ENCODE measurements at places on chromosomes 3 and 15.

DNA sequence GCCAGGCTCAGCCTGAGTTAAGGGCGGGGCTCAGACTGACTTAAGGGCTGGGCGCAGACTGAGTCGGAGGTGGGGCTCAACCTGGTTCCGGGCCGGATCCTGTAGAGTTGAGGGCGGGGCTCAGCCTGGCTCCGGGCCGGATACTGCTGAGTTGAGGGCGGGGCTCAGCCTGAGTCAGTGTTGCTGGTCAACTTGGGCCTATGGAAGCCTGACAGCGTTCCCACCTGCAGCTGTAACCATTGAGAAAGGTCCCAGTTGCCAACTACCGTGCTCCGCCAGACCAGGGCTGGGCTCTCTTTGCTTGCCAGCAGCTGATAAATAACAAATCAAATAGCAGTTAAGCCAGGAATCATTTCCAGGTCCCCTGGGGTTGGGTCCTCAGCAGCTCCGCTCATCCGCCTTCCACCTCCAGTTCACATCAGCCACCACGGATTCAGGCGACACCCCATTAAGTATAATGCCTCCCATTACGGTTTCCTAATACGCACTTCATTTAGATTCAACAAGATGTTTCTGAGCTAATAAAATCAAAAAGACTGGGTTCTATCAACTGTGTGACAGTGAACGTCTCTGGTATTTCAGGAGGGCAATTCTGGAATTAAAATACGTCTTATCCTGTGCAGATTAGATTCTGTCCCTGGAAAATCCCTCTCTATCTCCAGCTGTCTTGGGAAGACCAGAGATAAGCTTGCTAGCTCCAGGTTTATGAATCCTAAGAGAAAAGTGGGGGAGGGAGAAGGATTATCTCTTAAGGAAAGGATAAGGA lies 7.3 kb downstream of the GRIP2 start:
- DNase-seq, result peak; percentile 46

DNA sequence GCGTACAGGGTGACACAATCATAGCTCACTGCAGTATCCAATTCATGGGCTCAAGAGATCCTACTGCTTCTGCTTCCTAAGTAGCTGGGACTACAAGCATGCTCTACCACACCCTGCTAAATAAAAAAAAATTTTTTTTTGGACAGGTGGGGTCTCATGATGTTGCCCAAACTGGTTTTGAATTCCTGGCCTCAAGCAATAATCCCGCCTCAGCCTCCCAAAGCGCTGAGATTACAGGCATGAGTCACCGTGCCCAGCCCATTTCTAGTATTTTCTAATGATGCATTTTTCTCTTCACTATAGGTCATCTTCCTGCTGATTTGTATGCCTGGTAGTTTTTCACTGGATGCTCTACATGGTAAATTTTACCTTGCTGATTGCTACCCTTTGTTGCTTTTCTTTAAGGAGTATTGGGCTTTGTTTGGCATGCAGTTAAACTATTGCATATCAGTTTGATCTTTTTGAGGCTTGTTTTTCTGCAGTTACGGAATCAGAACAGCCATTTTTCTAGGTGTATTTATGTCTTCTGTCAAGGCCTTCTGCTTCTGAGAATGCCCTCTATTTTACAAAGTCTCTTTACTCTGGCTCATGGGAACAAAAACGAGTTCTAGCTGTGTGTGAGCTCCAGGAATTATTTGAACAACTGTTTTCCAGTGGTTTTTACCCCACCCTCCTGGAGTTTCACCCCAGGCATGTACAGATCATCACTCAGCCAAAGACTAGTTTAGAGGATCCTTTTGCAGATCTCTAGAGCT lies 14.2 kb upstream of the NPTN start:
- no peak for DNase-seq

DNA sequence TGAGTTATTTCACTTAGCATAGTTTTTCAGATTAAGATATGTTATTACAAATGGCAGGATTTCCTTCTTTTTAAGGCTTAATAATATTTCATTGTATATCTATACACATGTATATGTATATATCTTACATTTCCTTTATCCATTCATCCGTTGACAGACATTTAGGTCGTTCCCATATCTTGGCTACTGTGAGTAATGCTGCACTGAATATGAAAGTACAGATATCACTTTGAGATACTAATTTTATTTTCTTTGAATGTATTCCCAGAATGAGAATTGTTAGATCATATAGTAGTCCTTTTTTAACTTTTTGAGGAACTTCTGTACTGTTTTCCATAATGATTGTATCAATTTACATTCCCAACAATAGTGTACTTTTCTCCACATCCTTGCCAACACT lies 270.4 kb downstream of the NAALADL2 start:
- no peak for DNase-seq

GRCh38 chr15:83164111-83164770 lies 43.4 kb downstream of the HDGFL3 start:
- no peak for DNase-seq

DNA sequence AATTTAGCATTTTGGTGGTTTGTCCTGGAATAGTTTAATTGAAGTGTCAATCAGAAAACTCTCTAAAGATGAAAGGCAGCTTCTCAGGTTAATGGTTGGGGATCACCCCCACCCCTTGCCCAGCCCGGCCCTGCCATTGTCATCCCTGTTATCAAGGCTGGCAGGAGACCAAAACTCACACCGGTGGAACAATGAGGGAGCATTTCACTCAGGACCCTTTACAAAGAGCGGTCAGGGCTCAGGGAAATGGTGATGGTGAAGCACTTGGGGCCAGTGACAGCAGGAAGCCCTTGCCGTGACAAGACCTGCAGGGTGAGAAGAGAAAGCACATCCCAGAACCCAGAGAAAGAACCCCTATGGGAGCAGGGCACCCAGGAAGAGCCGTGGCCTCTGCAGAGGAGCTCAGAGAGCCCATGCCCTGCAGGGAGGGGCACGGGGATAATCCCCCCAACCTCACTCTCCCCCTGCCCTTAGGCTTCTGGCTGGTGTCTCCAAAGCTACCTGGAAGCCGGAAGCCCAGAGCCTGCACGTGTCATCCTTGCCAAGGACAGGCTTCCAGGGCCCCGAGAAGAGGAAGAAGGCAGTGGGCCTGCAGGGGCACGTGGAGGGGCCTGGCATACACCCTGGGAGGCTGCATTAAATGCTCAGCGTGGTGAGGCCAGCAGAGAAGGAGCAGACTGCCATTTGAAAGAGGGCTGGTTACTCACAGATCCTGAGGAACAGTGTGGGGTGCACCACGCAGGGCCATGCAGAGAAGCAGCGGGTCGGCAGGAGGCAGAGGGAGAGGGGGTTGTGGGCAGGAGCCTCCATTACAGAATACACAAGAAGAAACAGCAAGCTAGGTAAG lies 80.6 kb upstream of the PRR20G start:
- no peak for DNase-seq

DNA sequence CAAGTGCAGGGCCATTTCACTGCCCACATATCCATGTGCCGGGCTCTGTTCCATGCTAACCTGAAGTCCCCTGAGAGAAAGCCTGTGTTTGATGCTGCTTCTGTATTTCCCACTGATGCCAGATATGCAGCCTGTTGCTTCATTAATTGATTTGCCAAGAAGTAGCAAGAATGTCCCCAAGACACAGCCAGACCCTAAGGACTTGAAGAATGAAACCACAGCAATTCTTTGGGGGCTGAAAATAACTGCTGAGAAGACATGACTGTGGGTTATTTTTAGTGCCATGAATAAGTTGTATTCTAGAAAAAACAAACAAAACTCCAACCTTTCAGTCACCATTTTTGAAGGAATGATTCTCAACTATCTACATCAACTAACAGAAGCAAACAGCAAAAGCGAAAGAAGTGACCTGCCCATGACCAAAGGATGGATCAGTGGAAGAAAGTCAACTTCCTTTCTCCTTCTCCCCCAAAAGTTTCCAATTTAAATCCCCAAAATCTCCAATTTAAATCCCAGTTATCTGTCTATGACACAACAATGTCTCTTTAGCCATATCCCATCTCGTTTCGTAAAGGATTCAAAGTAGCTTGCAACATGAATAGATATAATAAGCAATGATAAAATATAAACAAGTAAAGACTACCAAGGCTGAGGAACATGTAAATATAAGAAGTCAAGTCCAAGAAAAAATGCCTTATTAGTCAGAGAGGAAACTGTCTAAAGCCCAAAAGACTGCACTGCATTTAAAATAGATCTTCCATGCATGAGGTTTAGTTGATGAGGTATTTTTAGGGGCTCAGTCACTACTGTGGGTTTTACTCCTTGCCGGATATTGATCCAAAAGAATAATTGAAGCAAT lies 226.8 kb downstream of the DTWD1 start:
- no peak for DNase-seq

GRCh38 chr3:50606596-50606995 lies 5.0 kb downstream of the CISH start:
- no peak for DNase-seq

DNA sequence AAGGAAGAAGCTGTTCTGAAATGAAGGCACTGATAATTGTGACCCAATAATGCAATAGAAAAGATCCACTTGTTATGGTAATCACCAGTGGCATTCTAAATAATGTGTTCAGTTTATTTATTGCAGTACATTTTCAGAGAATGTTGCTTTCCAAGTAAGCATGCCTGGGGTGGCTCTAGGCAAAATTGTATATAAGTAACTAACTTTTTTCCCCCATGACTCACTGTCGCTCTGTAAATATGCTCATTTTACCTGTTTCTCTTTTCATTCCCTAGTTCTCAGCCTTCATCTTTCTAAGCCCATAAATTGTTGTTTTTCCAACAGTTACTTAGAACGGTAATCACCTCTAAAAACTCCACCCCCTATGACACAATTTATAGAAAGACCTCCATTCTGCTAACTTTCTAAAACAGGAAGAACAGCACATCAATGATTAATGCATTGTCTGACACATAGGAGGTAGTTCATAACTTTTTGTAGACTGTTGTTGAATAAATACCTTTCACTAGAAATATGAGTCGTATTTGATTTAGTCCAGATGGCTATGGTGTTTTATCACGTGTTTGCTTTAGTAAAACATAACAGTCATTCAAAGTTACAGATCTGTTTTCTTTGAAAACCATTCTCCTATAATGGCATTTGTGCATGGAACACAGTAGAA lies 143.1 kb downstream of the LSAMP start:
- DNase-seq, result no peak

GRCh38 chr3:65988411-65989180 lies 50.1 kb downstream of the MAGI1 start:
- no peak for DNase-seq

DNA sequence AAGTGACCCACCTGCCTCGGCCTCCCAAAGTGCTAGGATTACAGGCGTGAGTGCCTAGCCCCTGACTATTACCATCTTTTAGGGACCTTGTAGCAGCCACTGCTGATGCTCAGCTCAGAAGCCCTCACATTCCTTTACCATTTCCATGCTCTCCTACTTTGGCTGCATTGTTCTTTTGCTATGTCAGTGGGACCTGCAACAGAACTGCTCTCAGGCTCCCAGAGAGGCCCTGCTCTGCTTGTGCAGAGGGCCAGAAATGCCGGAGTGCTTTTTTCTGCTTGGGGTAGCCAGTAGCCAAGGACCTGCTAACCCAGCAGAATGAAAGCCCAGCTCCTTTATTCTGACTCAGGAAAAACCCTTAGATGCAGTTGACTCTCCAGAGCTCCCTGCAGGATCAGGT lies 18.3 kb upstream of the PROK2 start:
- DNase-seq, result no peak

GRCh38 chr15:99445272-99445850 lies 120.4 kb upstream of the MEF2A start:
- no peak for DNase-seq

DNA sequence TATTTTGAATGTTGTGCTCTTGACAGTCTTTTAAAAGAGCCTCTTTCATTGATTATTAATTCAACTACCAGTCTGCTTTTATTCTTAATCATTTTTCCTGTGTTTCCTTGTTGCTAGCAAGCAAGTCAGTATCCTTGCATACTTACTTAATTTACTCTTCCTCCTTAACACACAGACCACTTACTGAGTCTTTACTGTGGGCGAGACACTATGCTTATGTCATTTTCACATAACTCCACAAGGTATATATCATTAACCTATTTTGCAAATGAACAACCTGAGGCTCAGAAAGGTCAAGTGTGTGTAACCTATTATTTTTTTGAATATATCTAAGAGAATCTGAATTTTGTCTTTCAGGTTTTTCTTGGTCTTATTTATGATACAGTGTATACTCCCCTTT lies 130.9 kb downstream of the WDR76 start:
- no peak for DNase-seq

GRCh38 chr3:33658039-33658438 lies 60.0 kb downstream of the CLASP2 start:
- no peak for DNase-seq

DNA sequence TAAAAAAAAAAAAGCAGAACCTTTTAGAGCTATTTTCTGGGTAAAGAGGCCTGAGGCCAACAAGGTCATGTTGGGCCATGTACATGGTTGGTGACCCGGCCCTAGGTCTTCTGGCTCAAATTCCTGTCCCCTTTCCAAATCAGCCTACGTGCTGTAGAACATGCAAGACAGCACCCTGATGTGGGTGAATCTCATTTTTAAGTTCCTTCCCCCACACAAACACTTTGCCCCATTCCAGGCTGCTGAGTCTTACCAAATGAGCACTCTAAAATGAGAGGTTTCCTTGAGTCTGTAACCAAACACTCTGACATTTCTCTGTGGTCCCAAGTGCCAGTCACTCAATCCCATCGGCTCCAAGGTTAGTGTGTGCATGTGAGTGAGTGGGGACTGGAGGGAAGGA lies 9.4 kb downstream of the BCL6 start:
- DNase-seq, result no peak

DNA sequence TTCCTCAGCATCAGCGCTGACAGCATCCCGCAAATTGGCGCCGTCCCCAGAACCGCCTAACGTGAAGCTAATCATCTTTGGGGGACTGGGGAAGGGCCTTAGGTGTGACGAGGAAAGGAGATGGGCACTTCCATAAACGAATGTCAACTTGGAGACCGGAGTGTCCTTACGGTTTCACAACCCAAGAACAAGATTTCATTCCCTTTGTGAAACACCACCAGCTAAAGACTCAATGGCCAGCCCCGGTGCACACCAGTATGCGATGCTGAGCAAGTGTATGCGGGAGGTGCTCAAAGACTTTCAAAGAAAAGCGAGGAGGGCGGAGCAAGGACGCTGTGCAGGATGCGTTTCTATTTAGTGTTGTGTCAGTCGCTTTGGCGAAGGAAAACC lies 759 bp upstream of the TTBK2 start:
- DNase-seq, result peak; percentile 66

DNA sequence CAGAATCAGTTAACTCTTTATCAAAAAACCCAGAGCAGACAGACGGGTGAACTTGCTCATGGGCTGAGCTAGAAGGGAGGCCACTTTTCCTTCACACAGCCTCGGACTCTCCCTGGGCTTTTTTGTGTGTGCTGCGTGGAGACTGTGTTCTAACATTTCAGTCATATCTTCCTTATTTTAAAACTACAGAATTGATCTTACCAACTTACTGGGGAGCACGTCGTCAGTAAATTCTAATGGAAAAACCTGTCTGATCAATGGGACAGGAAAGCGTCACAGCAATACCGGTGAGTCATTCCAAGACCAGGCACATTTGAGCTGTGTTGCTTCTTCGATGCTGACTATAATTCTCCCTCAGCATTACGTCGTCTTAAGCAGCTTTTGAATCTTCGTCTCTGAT lies 145.1 kb downstream of the LPP start:
- no peak for DNase-seq

All from psoas muscle (tissue), 8 donors.